Heart left ventricle (tissue), 16 donors: ENCODE measurements at places on chromosomes 1 and 21.

DNA sequence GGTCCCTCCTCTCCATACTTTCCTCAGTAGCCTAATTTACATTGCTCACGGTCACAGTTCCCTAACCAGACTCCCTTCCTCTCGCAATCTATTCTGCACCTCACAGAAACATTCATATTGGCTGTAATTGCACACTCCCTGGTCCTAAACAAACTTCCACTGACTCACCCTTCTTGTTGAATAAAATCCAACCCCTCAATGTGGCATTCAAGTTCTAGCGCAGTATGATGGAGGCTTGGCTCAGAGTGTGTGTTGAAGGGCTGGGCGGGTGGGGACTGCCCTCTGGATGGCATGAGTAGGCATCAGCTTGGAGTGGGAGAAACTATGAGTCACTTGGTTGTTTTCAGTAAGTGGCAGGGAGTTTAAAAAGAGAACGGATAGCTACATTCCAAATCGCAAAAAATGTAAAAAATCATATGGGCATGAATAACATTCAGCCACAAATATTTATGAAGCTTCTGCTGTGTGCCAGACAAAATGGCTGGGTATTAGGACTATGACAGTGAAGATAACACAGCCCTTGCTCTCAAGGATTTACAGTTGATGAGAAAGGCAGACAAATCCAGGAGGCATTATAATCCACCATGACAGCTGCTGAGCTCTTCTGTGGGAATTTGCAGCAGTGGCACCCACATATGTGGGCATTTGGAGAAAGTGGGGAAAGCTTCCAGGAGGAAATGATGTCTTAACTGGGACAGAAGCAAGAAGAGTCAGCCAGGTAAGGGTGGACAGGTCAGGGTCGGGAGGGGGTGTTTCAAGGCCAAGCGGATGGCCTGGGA lies 42.2 kb upstream of the LYST start:
- DNase-seq, result no peak
- no peaks in the 10 kb centered on the region for H3K4me1 ChIP-seq
- H3K27me3 ChIP-seq, result no peaks in the 10 kb centered on the region
- no peak overlapping the region for H3K27ac ChIP-seq
- no peaks in the 10 kb centered on the region for H3K36me3 ChIP-seq
- H3K4me3 ChIP-seq, result no peak overlapping the region

DNA sequence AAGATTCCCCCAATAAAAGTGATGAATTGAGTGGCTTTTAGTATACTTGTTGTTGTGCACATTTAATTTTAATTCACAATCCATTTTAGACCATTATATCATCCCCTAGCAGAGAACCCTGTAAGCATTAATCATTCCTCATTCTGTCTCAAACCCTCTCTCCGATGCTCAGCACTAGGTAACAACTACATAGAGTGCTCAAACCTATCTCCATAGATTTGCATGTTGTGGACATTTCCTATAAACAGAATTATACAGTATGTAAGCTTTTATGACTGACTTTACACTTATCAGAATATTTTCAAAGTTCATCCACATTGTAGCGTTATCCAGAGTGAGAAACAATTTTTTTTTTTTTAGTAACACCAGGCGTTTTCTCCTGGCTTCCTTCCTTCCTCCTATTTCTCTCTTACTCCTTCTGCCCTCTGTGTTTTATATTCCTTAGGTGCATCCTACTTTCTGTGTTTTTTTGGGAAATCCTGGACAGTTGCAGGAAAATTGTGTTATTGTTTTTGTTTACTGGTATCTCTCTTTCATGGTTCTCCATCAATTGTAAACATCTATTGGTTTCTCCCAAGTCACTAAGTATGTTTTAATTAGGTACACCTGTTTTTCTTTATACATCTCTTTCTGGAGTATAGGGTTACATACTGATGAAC lies 1528.0 kb upstream of the TPTE start:
- no peaks in the 10 kb centered on the region for H3K4me1 ChIP-seq
- H3K27me3 ChIP-seq, result peaks cover 43% of the 10 kb centered on the region
- no peak for DNase-seq
- H3K4me3 ChIP-seq, result no peak overlapping the region
- H3K27ac ChIP-seq, result no peak overlapping the region

GRCh38 chr1:101739826-101740330 lies 256.8 kb downstream of the OLFM3 start:
- DNase-seq, result no peak
- H3K4me3 ChIP-seq, result no peak overlapping the region
- no peak overlapping the region for H3K27ac ChIP-seq
- no peaks in the 10 kb centered on the region for H3K27me3 ChIP-seq
- no peaks in the 10 kb centered on the region for H3K4me1 ChIP-seq

- DNase-seq, result no peak
- H3K4me3 ChIP-seq, result no peak overlapping the region
- no peaks in the 10 kb centered on the region for H3K36me3 ChIP-seq
Measured at GRCh38 chr1:191260056-191260455, 782.4 kb upstream of the BRINP3 start.

DNA sequence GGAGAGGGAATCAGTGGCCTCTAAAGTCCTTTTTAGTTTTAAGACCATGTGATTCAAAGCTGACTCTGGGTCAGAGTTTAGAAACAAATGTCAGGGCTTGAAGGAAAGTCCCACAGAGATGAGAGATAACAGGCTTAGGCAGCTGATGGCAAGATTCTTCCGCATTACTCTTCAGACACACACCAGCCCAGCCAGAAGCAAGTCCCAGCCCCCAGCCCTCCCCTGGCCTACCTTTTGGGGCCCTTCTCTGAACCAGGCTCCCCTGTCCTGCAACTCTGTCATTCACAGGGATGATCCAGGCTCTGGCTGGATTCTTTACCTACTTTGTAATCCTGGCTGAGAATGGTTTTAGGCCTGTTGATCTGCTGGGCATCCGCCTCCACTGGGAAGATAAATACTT lies 13.1 kb upstream of the CASQ1 start:
- no peaks in the 10 kb centered on the region for H3K36me3 ChIP-seq
- no peaks in the 10 kb centered on the region for H3K4me1 ChIP-seq
